Stimulated activated CD8-positive, alpha-beta memory T cell treated with anti-CD3 and anti-CD28 coated beads, Interleukin-2, amount 100 ng/mL, for 1 hour (primary cell): ENCODE measurements at places on chromosomes 4 and X.

DNA sequence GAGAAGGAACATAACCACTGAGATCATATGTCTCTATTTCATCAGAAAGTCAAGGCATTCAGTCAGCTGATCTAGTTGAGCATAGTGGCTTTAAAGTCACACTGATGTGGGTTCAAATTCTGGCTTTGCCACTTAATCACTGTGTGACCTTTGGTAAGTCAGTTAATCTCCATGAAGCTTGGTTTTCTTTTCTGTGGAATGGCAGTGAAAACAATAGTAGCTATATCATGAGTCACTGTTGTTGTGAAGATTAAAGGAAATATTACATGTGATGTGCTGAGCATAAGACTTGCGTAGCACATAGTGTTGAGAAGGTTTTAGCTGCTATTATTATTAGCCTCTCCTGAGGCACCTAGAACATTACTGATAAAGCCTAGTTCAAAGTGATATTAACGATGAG is 242.2 kb downstream of the FMR1NB start:
- no peak for DNase-seq

GRCh38 chr4:173932701-173933100 is 350.8 kb downstream of the FBXO8 start:
- DNase-seq = no peak

GRCh38 chr4:24720436-24720835 is 74.9 kb upstream of the SOD3 start:
- no peak for DNase-seq

- DNase-seq = no peak
Measured at GRCh38 chrX:148661035-148661434, 160.6 kb downstream of the AFF2 start.

- no peak for DNase-seq
Measured at GRCh38 chrX:102883491-102883890, 53.6 kb upstream of the RAB40AL start.

DNA sequence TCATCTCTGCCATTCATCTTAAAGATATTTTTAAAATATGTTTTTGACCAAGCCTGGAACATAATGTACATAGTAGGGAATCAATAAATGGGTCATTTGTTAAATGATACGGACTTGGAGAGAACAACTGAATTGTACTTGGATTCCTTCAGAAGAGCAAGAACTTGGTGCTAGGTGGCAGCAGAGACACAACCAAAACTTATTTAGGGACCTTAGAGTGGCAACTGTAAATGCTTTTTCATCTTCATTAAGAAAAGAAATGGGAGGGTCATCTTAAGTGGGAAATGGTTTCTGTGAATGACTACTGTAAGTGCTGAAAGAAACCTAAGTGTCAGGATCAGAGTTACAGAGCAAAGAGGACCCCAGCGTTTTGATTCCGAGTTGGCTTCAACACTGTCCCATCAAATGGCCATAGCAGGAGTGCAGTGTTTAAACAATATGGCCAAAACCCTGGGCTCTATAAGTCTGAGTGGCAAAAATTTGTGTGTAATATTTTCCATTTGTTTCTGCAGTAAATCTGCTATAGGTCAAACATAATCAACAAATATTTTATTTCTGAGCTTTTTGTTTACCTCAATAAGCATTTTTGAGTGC is 213.6 kb downstream of the PALLD start:
- no peak for DNase-seq

- no peak for DNase-seq
Measured at GRCh38 chrX:78314561-78314960, 12.8 kb downstream of the CYSLTR1 start.

GRCh38 chr4:48190839-48191238 is 56.8 kb upstream of the TXK start:
- DNase-seq = no peak

- no peak for DNase-seq
Measured at GRCh38 chrX:105945266-105945665, 93.3 kb downstream of the SERPINA7 start.

DNA sequence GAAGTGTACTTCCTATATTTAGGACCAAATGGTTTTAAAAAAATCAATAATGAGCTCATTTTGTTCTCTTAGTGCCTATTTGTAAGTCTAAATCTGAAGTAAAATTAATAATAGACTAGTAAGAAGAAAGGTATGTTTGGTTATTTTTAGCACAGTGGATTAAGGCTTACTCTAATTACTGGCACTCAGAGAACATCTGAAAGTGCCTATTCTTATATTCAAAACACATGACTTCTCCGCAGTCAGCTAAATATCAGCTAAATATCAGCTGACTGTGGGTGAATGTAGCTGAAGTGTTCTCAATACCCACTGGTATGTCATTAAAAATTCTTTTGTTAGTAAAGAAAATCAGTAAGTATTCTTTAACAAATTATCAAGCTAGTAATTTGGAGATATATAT is 6.0 kb downstream of the AP1S2 start:
- no peak for DNase-seq

- DNase-seq = no peak
Measured at GRCh38 chrX:155218777-155219176, 2.5 kb downstream of the VBP1 start.

- DNase-seq = no peak
Measured at GRCh38 chrX:133980406-133980805, 5.0 kb downstream of the GPC3 start.

- DNase-seq = no peak
Measured at GRCh38 chr4:139523076-139523475, 32.9 kb downstream of the SETD7 start.

GRCh38 chr4:26321373-26322221 is 783 bp downstream of the RBPJ start:
- no peak for DNase-seq

DNA sequence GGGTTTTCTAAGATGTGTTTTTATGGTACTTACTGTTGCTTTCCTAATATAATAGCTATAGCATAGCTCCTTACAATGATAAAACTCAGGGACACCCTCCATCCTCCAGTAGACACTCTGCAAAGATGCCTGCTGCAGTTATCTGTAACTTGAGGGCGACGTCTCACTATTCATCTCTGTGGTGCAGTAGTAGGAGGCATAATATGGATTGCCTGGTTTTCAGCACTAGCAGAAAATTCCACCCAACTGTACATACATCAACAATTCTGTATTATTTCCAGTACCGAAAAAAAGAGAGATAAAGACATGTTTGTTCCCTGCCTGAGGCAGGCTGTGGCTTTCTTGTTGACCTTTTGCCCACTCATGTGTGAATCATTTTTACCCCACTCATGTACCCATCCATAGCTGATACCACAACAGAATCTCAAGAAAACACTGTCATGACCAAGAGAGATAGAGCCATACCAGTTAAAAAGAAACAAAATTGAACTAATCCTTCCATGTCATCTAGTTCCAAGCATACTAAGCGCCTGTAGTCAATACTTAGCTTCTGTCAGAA is 220.1 kb downstream of the RAB28 start:
- no peak for DNase-seq

DNA sequence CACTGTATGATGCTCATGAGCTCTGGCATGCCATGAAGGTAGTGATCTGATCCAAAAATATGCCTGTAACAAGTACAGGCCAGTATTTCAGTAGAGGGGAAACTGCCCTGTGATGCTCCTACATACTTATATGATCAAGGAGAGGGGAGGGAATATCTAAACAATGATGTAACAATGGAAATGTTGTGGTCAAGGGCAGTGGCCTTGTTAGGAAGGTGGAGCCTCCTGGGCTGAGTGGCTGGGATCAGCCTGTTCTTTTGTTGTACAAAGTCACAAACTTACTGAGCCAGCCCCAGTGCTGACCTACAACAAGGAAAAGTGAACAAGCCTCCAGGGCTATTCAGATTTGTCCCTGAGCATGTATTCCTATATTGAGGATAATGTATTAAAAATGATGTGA is 70.3 kb downstream of the ANXA10 start:
- no peak for DNase-seq

GRCh38 chr4:130419211-130419975 is 1323.4 kb downstream of the C4orf33 start:
- DNase-seq = no peak

DNA sequence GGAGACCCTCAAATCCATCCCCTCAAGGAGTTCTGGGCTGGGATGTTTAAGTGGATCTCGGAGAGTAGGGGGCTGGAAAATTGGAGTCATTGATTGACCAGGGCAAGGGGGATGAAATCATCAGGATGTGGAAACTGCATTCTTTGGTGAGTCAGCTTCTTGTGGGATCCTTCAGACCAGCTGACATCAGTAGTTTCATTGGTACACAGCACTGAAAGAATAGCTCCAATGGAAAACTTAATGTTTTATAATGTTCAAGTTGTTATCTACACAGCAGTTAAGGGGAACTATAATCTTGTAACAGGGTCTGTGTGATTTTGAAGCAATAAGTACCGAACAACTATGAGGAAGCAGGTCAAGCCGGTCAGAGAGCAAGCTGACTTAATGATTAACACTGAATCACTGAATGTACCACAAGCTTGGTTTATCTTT is 506.1 kb downstream of the RPA4 start:
- no peak for DNase-seq

DNA sequence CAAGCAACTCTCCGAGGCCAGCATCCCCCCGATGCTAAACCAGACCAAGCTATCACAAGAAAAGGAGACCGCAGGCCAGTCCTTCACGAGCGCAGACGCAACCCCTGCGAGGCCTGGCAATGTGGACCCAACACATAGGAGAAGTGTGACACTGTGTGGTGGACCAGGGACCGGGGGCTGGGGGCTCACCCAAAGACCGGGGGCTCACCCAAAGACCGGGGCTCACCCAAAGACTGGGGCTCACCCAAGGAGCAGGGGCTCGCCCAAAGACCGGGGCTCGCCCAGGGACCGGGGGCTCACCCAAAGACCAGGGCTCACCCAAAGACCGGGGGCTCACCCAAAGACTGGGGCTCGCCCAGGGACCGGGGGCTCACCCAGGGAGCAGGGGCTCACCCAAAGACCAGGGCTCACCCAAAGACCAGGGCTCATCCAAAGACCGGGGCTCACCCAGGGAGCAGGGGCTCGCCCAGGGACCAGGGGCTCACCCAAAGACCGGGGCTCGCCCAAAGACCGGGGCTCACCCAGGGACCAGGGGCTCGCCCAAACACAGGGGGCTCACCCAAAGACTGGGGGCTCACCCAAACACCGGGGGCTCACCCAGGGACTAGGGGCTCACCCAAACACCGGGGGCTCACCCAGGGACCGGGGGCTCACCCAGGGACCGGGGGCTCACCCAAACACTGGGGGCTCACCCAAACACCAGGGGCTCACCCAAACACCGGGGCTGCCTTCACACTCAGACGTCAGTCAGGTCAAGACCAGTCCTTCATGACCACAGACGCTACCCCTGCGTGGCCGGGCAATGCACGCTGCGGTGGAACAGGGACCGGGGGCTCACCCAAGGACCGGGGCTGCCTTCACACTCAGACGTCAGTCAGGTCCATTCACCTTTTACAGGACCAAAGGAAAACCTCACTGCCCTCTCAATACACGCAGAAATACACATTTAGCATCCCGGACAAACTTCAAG is 32.9 kb downstream of the PPP2R3B start:
- no peak for DNase-seq

DNA sequence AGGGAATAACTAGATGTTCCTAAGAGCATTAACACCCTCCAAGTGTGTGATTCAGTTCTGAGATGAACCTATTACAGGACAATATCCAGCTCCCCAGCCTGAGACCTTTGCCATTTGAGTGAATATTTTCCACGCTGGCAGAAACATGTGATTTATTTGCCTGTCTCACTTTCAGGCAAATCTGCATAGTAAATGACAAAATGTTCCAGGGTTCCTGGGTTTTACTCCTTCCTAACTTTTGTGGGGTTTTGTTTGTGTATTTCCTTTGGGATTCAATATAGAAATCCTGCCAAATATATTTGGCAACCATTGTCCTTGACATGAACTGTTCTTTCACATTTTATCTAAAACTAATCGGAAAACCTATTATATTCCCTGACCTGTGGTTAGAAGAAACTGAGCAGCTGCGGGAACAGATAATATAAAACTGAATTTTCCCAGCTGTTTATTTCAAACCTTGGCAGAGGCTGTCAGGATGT is 12.5 kb downstream of the F8 start:
- DNase-seq = no peak

DNA sequence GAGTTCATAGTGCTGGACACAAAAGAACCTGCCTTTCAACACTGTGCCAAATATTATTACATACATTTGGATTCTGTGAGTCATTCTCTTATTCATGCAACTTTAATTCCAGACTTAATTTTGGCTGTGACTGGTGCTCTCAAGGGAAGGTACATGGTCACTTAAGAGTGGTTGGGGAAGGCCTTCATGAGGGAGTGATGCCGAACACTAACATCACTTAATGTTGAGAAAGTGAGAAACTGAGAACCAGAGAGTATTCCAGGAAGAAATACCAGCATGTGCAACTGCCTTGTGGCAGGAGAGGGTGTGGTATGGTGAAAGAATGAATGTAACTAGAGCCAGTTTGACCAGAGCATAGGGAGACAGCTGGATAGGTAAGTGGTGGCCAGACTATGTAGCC is 41.5 kb upstream of the FHDC1 start:
- no peak for DNase-seq

GRCh38 chr4:120718979-120719566 is 203.5 kb downstream of the PRDM5 start:
- no peak for DNase-seq

- DNase-seq = no peak
Measured at GRCh38 chr4:113147498-113148111, 98.2 kb downstream of the ANK2 start.

- DNase-seq = no peak
Measured at GRCh38 chr4:8892556-8893226, 21.1 kb upstream of the HMX1 start.

DNA sequence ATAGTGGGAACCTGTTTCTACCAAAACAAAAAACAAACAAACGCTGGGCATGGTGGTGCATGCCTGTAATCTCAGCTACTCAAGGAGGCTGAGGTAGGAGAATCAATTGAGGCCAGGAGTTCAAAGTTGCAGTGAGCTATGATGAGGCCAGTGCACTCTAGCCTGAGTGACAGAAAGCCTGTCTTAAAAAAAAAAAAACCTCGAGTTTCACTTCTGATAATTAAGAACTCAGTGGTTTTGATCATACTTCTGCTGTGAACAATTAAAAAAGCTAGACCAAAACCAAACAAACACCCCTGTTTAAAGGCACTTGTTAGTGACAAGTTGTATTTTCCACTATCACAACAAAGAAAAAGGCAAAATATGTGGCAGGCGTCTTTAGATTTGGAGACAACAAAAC is 15.0 kb upstream of the UBE2D3 start:
- DNase-seq = no peak

GRCh38 chr4:38190717-38191178 is 230.6 kb downstream of the PTTG2 start:
- DNase-seq = no peak

GRCh38 chr4:8649631-8650361 is 57.2 kb downstream of the CPZ start:
- no peak for DNase-seq

- no peak for DNase-seq
Measured at GRCh38 chr4:70356185-70356584, 4.4 kb upstream of the SMR3A start.

DNA sequence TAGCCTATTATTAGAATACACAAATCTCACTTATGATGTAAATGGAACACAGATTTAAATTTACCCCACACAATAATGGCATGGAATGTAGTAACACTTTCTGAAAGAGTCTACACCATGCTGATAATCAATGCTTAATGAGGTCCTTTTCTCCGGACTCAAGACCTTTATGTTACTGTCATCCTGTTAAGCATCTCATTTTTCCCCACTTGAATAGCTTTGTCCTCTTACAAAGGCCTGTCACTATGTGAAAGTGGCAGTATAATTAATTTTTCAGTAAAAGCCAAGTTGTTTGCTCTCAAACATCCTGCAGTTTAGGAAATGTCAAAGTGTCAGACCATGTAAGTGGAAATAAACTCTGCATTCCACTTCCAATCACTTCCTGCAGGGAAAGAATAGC is 96.4 kb downstream of the GPC3 start:
- DNase-seq = no peak
